ENCODE measurements at places on chromosomes 1 and 21. TPM values are rescaled to one million over a fixed set of nuclear protein-coding genes. Genes with fewer than 3 reads are reported as not detected.

Gene C1QTNF12
- 1.4 TPM for polyA plus RNA-seq

Gene OLFML3
- polyA plus RNA-seq = 17.0 TPM

Gene LIPI
- not detected for polyA plus RNA-seq

Gene SPRR2A
- not detected for polyA plus RNA-seq

Gene MCOLN2
- polyA plus RNA-seq = not detected

Gene NR0B2
- 28.6 TPM for polyA plus RNA-seq

Gene CCDC27
- polyA plus RNA-seq = 0.12 TPM

Gene PPM1J
- polyA plus RNA-seq = 1.6 TPM

Gene ABCG1
- polyA plus RNA-seq = 31.4 TPM

Gene NLRP3
- 0.29 TPM for polyA plus RNA-seq

Gene ZC3H12A
- 0.27 TPM for polyA plus RNA-seq

Gene HSPG2
- 27.0 TPM for polyA plus RNA-seq

Gene NDUFS5
- polyA plus RNA-seq = 540 TPM

Gene ORC1
- polyA plus RNA-seq = 8.3 TPM

Gene EXOSC10
- 43.7 TPM for polyA plus RNA-seq

Gene CR2
- 0.17 TPM for polyA plus RNA-seq

Gene RBM15
- polyA plus RNA-seq = 5.1 TPM

Gene ZMYND12
- polyA plus RNA-seq = 6.8 TPM

Gene SYNC
- 1.9 TPM for polyA plus RNA-seq

Gene IL20
- polyA plus RNA-seq = not detected

Gene RNF19B
- 28.4 TPM for polyA plus RNA-seq

Gene VWA5B1
- 0.14 TPM for polyA plus RNA-seq

Gene SNAPIN
- 72.3 TPM for polyA plus RNA-seq
